ENCODE measurements at places on chromosomes 7 and 10.

DNA sequence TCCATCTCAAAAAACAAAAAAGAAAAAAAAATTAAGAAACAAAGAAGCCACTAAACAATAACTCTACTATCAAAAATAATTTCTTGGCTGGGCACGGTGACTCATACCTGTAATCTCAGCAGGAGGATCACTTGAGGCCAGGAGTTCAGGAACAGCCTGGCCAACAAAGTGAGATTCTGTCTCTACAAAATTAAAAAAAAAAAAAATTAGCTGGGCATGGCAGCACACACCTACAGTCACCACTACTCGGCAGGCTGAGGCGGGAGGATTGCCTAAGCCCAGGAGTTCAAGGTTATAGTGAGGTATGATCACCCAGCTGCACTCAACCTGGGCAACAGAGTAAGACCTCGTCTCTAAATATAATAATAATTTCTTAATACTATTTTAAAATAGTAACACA, 69.0 kb downstream of the PARD3 start:
- DNase-seq, result no peak

GRCh38 chr10:44386546-44387052, 1.7 kb upstream of the CXCL12 start:
- no peak for DNase-seq

DNA sequence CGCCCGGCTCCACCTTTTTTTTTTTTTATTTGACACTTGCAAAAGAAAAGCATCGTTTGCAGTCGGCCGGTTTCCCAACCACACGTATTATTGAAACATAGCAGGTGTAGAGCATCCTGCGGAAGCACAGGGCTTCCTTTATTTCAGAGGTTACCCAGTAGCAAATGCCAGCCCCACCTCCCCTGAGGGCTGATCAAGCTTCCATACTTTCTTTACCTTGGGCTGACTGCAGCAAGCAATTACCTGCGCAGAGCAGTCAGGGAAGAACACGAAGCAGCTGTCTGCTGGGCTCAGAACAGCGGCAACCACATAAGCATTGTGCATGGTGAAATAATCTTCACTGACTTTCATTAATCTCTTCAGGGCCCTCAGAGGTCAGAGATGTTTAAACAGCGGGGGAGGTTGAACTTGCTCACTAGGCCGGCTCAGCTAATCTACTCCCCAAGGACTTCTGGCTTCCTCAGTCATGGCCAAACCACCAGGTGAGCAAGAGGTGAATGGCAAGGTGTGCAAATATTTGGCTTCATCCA, 784.7 kb upstream of the AUTS2 start:
- no peak for DNase-seq

- no peak for DNase-seq
These were observed 29.0 kb upstream of the ADAM12 start for GRCh38 chr10:126417220-126417825.

- no peak for DNase-seq
These were observed 18.4 kb downstream of the RBM48 start for GRCh38 chr7:92546856-92547497.
